ENCODE measurements at places on chromosomes 6 and 20. TPM values are rescaled to one million over a fixed set of nuclear protein-coding genes. Genes with fewer than 3 reads are reported as not detected.

Gene OTOR
- total RNA-seq: not detected

Gene TMEM14A
- 23.8 TPM for total RNA-seq

Gene FAM209B
- total RNA-seq: not detected

Gene GSTA1
- 1.3 TPM for total RNA-seq

Gene PPP1R14C
- 15.8 TPM for total RNA-seq

Gene OR10C1
- not detected for total RNA-seq

Gene UNC5CL
- 53.7 TPM for total RNA-seq

Gene RWDD2A
- total RNA-seq: 4.0 TPM

Gene PXDC1
- total RNA-seq: 28.9 TPM

Gene FAM217A
- total RNA-seq: not detected

Gene TSPO2
- total RNA-seq: 0.44 TPM

Gene RAET1L
- 3.3 TPM for total RNA-seq

Gene TLDC2
- 2.3 TPM for total RNA-seq

DNA sequence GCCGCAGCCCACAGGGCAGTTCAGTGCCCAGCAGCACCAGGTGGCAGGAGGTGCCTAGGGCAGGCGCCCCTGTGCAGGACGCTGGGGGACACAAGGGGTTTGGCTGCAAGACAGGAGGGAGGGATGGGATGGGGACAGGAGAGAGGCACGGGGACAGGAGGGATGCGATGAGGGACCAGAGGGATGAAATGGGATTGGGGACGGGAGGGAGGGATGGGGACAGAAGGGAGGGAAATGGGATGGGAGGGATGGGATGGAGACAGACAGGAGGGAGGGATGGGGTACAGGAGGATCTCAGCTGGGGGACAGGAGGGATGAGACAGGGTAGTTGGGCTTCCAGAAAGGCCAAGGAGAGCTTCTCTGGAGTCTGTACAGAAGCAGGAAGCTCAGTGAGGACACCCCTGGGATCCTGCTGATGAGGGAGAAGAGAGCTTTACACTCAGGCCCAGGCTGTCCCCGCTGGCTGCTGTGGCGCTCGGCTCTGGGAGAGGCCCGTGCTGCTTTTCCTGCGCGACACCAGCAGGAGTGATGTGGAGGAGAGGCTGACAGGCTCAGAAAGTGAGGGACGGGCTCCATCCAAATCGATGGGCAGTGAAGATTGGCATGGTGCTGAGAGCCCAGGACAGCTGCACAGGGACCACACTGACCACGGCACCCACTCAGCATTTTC, 400.8 kb downstream of the SMOC2 start:
- no peak overlapping the region for H3K4me3 ChIP-seq
- DNase-seq: no peak
- H3K36me3 ChIP-seq: no peaks in the 10 kb centered on the region
- no peaks in the 10 kb centered on the region for H3K4me1 ChIP-seq
- no peaks in the 10 kb centered on the region for H3K27me3 ChIP-seq

- DNase-seq: no peak
- no peak overlapping the region for H3K27ac ChIP-seq
Measured at GRCh38 chr6:20879526-20879925, 345.3 kb downstream of the CDKAL1 start.

DNA sequence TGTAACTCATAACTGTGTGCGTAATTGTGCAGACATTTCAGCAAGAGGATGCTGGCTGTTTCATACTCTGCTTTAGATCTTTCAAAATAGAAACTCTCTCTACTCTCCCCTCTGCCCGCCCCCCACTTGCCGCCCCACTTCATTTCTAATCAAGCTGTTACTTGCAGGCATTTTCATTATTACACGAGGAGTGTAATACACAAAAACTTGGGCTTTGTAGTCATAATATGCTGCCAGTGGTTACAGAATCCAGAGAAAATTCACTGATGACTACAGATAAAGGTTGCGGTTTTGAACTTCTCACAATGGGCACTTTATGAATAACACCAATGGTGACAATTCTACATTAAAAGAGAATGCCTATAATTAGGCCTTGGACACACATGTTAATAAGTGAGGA, 194.0 kb upstream of the POU3F2 start:
- H3K4me1 ChIP-seq: no peaks in the 10 kb centered on the region
- H3K36me3 ChIP-seq: no peaks in the 10 kb centered on the region
- H3K4me3 ChIP-seq: no peak overlapping the region
- no peak overlapping the region for H3K27ac ChIP-seq
- H3K27me3 ChIP-seq: no peaks in the 10 kb centered on the region

GRCh38 chr6:41208439-41209106, 7.6 kb upstream of the TREML2 start:
- no peaks in the 10 kb centered on the region for H3K36me3 ChIP-seq
- no peaks in the 10 kb centered on the region for H3K27me3 ChIP-seq
- no peaks in the 10 kb centered on the region for H3K4me1 ChIP-seq

GRCh38 chr20:58839474-58839874, 11.2 kb downstream of the GNAS-AS1 start:
- peaks cover 3% of the 10 kb centered on the region for H3K27me3 ChIP-seq
- peak; percentile 67 for DNase-seq
- no peak overlapping the region for H3K4me3 ChIP-seq
- H3K27ac ChIP-seq: no peak overlapping the region

GRCh38 chr20:14336686-14337085, 726 bp downstream of the FLRT3 start:
- H3K4me1 ChIP-seq: no peaks in the 10 kb centered on the region
- peak; percentile 89 for DNase-seq
- H3K27me3 ChIP-seq: no peaks in the 10 kb centered on the region
- H3K4me3 ChIP-seq: peak overlapping the region; percentile 99
- H3K27ac ChIP-seq: peak overlapping the region; percentile 27

- H3K27ac ChIP-seq: no peak overlapping the region
- H3K4me1 ChIP-seq: no peaks in the 10 kb centered on the region
- no peaks in the 10 kb centered on the region for H3K27me3 ChIP-seq
- H3K36me3 ChIP-seq: no peaks in the 10 kb centered on the region
- peak; percentile 64 for DNase-seq
Measured at GRCh38 chr6:17580518-17581048, 19.5 kb upstream of the FAM8A1 start.

- no peak for DNase-seq
- no peak overlapping the region for H3K4me3 ChIP-seq
- H3K27ac ChIP-seq: no peak overlapping the region
- H3K27me3 ChIP-seq: no peaks in the 10 kb centered on the region
- no peaks in the 10 kb centered on the region for H3K4me1 ChIP-seq
- peaks cover 5% of the 10 kb centered on the region for H3K36me3 ChIP-seq
Measured at GRCh38 chr20:41177636-41178035, 40.3 kb downstream of the PLCG1 start.

DNA sequence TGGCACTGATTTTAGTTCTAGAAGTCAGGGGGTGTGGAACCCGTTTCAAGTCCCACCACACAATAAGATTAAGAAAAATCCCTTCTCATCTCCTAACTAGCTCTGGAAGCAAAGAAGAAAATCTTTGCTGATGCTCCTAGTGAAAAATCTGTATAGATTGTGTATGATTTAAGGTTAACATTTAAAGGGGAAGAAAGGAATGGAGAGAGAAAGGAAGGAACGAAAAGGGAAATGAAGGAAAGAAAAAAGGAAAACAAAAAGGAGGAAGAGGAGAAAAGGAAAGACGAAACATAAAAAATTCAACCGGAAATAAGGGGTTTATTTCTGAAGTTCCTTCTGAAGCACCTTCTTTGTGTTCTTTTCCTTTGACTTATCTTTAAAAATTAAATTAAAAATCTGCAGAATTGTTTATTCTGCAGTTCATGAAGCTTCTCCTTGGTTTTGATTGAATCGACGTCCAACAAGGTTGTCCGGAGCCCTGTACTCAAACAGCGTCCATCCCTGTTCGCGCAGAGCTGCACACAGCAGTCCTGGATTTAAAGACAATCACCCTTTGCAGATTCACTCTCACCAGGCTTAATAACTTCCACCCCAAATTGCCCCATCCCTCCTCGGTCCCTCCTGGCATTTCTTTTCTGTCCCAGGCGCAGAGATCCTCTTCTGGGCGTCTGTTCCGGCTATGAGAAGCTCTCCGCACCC, 1.6 kb upstream of the TFAP2B start:
- no peak overlapping the region for H3K27ac ChIP-seq
- H3K36me3 ChIP-seq: no peaks in the 10 kb centered on the region
- H3K27me3 ChIP-seq: peaks cover 35% of the 10 kb centered on the region
- no peaks in the 10 kb centered on the region for H3K4me1 ChIP-seq
- no peak for DNase-seq
- H3K4me3 ChIP-seq: no peak overlapping the region

GRCh38 chr6:67433124-67433523, 1202.0 kb upstream of the ADGRB3 start:
- no peak overlapping the region for H3K4me3 ChIP-seq
- DNase-seq: no peak
- H3K27me3 ChIP-seq: no peaks in the 10 kb centered on the region
- no peak overlapping the region for H3K27ac ChIP-seq
- no peaks in the 10 kb centered on the region for H3K4me1 ChIP-seq

GRCh38 chr6:79605061-79605460, 26.1 kb upstream of the SH3BGRL2 start:
- H3K4me3 ChIP-seq: no peak overlapping the region
- no peak for DNase-seq
- H3K27ac ChIP-seq: no peak overlapping the region

DNA sequence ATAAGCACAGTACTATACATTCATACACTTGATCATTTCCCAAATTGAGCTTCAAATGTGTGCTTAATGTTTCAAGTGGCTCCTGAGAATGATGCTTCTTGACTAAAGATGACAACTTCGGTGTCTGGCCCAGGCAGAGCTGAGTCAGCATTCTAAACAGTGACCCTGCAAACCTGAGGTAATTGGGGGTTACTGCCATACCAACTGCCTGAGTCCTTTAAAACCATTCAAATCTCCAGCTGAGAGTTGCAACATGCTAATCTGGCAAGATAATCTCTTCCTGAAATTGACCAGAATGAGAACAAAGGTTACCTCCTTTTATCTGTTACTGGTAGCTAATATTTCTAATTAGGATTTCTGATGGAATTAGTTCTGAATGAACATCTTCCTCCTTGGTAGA, 8.2 kb downstream of the BACH2 start:
- H3K27me3 ChIP-seq: no peaks in the 10 kb centered on the region
- H3K4me3 ChIP-seq: no peak overlapping the region
- no peak for DNase-seq
- H3K27ac ChIP-seq: no peak overlapping the region

DNA sequence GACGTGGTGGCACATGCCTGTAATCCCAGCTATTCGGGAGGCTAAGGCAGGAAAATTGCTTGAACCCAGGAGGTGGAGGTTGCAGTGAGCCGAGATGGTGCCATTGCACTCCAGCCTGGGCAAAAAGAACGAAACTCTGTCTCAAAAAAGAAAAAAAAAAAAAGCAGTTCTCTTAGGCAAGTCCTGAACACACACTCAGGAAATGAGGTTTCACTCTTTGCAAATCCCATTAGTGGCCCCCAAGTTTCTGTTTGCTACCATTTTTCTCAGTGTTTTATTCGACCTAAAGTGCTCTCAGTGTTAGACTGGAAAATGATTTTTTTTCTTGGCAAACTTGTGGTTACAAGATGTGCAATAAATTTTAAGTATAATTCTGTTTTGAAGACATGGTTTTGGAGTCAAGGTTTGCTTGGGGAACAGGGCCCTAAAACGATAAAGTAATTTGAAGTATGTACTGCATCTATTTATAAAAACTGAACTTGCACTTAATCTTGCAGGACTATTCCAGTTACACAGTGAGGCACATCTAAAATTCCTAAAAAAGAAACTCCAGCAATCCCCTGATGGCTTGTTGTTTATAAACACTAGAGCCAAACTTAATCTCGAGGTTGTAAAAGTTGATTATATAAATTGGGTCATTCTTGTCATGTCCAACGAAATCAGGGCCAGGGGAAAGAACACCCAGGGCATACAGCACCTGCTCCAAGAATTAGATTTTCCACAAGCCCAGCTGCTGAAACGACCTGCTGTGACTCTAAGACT, 42.6 kb downstream of the MAP1LC3A start:
- no peaks in the 10 kb centered on the region for H3K36me3 ChIP-seq
- H3K27me3 ChIP-seq: no peaks in the 10 kb centered on the region
- no peak overlapping the region for H3K4me3 ChIP-seq
- H3K27ac ChIP-seq: no peak overlapping the region

DNA sequence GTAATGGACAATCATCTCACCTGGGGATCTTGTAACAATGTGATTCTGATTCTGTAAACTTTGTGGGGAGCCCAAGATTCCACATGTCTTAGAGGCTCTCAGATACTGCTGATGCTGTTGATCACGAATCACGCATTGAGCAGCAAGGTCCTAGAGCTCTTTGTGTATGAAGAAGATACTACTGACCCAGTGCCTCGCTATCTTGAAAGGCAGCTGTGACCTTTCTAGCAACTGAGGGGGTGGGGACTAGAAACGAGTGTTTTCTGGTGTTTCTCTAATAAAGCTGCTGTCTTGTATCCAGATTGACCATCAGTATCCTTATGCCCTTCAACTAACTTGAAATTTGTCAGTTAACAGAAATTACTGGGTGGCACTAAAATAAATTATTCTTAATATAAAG, 142.9 kb downstream of the MTHFD1L start:
- H3K4me1 ChIP-seq: no peaks in the 10 kb centered on the region
- no peaks in the 10 kb centered on the region for H3K27me3 ChIP-seq
- no peak overlapping the region for H3K4me3 ChIP-seq
- H3K36me3 ChIP-seq: no peaks in the 10 kb centered on the region
- H3K27ac ChIP-seq: no peak overlapping the region

DNA sequence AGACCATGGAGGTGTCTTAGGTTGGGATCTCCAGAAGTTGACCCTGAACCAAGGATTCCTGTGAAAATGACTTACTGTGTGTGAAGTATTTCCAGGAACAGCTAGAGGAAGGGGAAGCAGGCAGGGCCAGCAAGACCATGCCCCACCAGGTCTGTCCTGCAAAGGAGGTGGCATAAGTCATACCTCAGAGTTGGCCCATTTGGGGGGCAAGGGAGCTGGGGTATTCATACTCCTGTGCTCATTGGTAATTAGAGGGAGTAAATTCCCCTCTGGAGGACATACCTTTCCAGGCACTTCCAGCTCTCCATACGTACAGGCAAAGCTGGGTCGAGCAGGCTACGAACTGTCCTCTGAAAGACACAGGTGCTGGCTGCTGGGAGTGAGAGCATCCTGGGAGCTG, 72.4 kb downstream of the STK35 start:
- no peak overlapping the region for H3K4me3 ChIP-seq
- H3K4me1 ChIP-seq: no peaks in the 10 kb centered on the region
- H3K27me3 ChIP-seq: no peaks in the 10 kb centered on the region
- H3K27ac ChIP-seq: no peak overlapping the region

DNA sequence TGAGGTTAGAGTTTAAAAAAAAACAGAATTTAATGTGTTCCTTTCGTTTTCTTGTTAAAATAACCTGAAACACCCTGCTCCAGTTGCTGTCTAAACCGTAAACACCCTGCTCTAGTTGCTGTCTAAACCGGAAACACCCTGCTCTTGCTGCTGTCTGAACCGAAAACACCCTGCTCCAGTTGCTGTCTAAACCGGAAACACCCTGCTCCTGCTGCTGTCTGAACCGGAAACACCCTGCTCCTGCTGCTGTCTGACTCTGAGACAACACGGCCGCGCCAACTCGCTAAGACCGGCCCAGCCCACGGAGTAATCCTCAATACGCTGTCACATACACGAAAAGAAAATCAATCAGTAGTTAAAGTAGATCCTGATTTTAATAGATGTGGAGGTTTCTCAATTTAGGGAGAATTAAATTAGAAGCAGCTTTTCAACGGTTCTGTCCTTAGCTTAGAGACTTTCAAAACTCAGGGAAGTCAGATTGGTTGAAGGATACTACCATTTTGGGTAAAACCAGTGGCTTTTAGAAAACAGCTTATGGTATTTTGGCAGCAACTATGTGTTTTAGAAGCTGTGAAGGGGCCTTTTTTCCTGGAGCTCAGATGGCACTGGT, 98.3 kb downstream of the RAMACL start:
- no peak overlapping the region for H3K27ac ChIP-seq
- H3K4me1 ChIP-seq: no peaks in the 10 kb centered on the region
- DNase-seq: no peak
- no peak overlapping the region for H3K4me3 ChIP-seq
- H3K36me3 ChIP-seq: peaks cover 6% of the 10 kb centered on the region
